ENCODE measurements at places on chromosomes 6 and 20. TPM values are rescaled to one million over a fixed set of nuclear protein-coding genes. Genes with fewer than 3 reads are reported as not detected.

DNA sequence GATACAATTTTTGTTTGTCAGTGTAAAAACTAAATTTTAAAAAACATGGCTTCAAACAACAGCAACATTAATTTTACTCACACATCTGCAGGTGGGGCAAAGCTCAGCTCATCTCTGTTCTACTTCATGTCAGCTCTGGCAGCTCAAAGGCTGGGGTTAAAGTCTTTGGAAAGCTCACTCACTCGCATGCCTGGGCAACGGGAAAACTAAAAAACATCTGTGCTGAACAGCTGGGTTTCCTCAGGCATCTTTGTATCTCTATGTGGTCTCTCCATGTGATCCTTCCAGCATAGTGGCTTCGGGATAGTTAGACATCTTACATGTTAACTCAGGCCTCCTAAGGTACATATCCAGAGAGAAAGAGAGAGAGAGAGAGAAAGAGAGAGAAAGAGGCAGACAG, 499.6 kb downstream of the RFPL4B start:
- no peak for DNase-seq

GRCh38 chr6:158233214-158233795, 65.2 kb downstream of the GTF2H5 start:
- DNase-seq: peak; percentile 14

DNA sequence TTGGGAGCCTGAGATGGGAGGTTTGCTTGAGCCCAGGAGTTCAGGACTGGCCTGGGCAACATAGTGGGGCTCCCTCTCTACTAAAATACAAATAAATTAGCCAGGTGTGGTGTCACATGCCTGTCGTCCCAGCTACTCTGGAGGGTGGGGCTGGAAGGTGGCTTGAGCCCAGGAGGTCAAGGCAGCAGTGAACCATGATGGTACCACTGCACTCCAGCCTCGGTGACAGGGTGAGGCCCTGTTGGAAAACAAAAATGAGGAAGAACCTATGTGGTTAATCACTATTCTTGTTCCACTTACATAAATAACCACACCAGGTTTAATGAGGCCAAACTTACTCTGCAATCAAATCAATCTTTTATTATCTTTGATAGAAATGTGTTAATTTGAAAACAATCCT, 5.4 kb downstream of the PPDPF start:
- no peak for DNase-seq

DNA sequence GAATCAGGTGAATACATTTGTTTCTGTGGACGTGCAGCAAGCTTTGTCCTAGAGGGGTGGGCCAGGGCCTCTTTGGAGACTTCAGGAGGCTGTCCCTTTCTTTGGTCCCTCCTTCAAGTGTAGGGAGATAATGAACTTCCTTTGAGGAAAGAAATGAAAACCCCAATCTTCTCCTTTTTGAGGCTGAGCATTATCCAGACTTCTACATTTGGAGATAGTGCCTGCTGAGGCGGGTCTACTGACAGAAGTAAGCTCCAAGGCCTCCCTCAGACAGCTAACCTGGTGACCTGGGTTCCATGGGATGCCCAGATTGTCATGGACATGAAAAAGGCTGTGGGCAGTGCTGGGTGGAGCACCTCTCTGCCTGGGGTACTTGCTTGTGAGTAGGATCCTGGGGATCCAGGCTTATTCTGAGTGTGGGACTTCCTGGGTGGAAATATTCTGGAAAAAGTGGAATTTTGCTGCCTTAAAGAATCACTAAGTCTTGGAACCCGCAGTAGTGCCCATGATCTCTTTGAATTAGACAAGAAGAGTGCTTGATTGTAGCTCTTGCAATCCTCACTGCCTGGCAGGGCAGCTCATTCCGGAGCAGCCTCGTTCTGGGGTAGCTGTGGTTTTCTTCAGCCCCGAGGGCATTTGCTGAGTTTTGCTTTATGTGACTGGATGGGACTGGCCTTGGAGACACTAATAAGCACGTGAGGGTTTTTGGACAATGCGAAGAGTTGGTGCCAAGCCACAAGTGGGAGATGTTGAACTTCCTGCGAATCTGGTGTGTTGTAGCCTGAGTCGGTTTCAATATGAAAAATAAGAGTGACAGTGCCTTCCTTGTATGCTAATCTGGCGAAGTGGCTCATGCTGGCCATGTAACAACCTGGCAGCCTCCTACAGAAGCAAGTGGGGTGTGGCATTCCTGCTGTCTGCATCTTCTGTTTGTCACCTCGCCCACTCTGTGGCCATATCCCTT, 28.1 kb downstream of the SNRNP48 start:
- no peak for DNase-seq

DNA sequence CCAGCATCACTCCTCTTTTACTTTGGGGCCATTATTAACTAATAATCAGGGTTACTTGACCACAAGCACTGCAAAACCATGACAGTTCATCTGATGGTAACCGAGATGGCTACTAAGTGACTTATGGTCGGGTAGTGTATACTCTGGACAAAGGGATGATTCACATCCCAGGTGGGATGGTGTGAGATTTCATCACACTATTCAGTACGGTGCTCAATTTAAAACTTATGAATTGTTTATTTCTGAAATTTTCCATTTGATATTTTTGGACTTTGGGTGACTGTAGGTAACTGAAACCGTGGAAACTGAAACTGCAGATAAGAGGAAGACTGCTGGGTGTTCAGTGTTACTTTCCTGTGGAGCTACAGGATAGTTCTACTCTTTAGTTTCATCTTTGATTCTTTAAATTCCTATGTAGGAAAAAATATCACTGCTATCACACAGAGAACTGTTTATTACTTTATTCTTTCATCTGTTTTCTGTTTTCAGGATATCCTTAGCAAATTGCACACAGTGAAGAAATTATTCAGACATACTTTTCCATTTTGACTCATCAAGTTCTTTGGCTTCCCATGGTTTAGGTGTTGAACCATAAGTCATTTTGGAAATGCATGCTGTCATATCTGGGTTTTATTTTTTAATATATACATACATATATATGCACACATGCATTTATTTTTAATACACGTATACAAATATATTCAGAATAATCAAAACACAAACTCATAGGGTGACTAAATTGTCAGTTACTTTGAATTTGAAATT, 59.1 kb upstream of the C20orf144 start:
- peak; percentile 20 for DNase-seq

DNA sequence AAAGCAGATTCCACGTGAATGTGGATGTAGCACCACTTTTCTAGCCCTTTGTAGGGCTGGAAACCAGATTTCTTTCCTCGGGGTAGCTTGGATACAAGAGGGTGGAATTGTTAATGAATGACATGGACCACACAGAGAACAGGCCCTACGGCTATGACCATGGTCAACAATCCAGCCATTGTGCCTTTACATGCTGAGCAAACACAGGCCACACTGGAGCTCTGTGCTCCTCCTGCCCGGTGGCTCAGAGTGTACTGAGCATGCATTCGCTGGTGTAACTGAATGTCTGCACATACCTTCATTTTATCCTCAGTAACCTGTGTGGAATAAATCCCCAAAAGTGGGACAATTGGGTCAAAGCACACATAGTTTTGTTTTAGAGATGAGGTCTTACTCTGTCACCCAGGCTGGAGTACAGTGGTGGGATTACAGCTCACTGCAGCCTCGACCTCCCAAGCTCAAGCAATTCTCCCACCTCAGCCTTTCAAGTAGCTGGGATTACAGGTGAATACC, 32.8 kb downstream of the LRP11 start:
- DNase-seq: no peak

DNA sequence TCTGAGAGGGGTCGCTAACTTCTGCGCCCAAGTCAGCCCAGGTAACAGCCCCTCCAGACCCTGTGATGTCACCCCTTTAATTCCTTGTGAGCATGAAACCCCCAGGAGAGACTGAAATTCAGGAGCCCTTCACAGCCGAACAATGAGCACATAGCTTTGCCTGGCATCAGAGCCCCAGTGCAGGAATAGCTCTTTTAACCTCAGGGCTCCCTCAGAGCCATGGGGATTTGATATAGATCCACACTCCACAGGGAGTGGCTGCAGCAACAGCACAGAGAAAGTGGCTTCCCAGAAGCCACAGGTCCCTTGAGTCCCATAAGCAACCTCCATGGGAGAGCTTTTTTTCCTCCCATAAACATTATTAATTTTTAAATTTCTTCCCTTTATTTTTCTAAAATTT, 150.0 kb upstream of the MARCKS start:
- no peak for DNase-seq

GRCh38 chr6:113219783-113220182, 637.4 kb upstream of the MARCKS start:
- no peak for DNase-seq

DNA sequence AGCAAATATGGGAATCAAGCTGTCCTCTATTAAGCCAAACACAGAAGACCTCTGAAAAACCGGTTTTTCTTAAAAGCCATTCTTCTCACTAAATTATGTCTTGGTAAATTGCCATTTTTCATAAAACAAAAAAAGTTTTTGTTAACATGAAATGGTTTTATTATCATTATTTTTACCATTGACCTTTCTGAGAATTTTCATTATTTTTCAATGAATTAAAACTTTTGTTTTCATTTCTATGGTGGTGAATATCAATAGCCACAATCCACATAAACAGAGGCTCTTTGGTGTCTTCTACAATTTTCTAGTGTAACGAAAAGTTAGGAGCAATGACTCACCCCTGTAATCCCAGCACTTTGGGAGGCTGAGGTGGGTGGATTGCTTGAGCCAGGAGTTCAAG, 2.1 kb downstream of the SF3B5 start:
- no peak for DNase-seq

GRCh38 chr6:11058406-11058805, 14.3 kb upstream of the ELOVL2 start:
- no peak for DNase-seq

DNA sequence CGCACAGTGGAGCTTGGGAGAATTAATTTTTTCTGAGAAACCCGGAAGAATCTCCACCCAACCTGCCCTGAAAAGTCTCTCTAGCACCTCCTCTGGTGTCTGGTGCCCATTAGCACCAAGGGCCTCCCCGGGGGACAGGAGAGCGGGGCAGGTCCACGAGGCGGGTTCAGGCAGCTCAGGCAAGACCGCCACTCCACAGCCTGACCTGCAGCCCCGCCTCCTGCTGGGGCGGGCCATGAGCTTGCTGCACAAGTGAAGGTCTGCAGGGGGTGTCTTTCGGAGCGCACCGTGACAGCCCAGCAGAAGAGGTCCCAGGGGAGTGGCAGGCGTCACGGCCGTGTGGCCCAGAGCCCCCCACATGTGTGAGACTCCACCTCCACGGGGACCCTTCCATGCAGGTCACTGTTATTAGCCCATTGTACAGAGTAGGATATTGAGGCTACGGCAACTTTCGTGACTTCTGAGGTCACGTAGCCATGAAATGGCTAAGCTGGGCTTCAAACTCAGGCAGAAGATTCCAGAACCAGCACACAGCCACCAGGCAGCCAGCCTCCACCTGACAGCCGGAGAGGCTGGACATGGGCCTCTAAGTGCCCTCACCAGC, 63.9 kb upstream of the SLCO4A1 start:
- no peak for DNase-seq

DNA sequence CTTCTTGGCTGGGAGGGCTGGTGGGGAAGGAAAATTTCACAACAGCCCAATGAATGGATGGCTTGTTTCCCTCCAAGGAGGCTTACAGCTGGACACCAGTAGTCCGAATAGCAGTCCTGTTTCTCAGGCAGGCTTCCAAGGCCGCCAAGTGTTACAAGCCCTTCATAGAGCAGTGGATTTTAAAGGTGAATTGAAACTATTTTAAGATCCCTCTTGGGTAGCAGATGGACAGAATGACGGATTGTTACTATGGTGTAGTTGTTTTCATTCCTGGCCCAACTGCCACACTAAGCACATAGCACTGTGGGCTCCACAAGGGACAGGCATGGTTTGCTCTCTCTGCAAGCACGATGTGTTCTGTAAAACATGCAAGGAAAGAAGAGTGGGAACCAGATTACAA, 203.3 kb upstream of the TAB2 start:
- DNase-seq: no peak

GRCh38 chr6:132742495-132742894, 15.2 kb downstream of the VNN2 start:
- DNase-seq: no peak

GRCh38 chr20:24831232-24831631, 117.8 kb upstream of the CST7 start:
- no peak for DNase-seq

GRCh38 chr6:169086020-169086419, 167.6 kb downstream of the THBS2 start:
- DNase-seq: no peak

OR5V1 gene
- polyA plus RNA-seq: not detected

CNR1 gene
- polyA plus RNA-seq: 2.4 TPM

LBP gene
- polyA plus RNA-seq: not detected

C4B gene
- not detected for polyA plus RNA-seq

HBS1L gene
- polyA plus RNA-seq: 28.1 TPM

GSTA2 gene
- not detected for polyA plus RNA-seq

All from naive B cell (primary cell).